ENCODE measurements at places on chromosomes 4 and X.
A peak's percentile ranks its signal among the peaks of the same experiment; 100 is the strongest.

GRCh38 chr4:171714791-171715454 is 98.3 kb upstream of the GALNTL6 start:
- no peak for DNase-seq

DNA sequence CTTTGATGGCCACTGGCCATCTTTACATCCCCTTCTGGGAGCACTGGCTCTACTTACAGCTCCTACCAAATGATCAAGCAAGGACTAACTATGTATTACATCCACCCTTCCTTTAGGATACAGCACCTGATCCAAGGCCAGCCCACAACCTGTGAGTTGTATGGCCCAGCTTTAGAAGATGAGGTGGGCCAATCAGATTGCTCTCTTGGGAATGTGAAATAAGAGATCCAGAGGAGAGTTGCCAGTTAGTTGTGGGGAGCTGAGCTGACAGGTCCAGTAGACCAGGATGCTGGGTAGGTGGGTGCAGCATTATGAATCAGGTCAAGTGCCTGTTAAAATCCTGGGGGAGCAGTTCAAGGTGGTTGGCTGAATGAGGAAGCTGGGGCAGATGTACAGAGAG is 111.5 kb downstream of the GNL3L start:
- DNase-seq = no peak

- no peak for DNase-seq
These were observed 74.9 kb upstream of the CBR4 start for GRCh38 chr4:169084954-169085353.

DNA sequence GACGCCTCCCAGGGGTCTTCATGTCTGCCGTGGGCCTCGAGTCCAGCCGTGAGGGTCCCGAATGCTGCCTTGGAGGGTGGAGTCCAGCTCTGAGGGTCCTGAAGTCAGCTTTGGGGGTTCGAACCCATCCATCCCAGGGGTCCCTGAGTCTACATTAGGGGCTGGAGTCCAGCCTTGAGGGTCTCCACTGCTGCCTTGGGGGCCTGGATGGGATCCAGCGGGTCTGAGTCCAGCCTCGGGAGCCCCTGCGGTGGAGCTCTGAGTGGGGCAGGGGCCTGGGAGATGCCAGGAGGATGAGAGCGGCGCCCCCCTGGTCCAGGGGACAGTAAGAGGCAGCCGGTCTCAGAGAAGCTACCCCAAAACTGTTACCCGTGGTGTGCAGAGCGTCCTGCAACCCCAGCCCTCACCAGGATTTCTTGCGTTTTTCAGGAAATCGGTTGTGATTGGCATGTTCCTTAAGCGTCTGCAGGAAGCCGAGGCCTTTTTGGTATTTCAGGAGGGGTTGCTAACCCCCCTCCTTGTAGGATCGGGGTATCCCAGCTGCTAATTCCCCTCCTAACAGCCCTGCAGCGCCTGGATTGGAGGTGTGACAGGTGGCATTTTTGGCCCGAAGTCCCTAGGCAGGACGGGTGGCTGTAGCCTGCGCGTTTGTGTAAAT is 1.7 kb upstream of the GTPBP6 start:
- DNase-seq = peak; percentile 32

DNA sequence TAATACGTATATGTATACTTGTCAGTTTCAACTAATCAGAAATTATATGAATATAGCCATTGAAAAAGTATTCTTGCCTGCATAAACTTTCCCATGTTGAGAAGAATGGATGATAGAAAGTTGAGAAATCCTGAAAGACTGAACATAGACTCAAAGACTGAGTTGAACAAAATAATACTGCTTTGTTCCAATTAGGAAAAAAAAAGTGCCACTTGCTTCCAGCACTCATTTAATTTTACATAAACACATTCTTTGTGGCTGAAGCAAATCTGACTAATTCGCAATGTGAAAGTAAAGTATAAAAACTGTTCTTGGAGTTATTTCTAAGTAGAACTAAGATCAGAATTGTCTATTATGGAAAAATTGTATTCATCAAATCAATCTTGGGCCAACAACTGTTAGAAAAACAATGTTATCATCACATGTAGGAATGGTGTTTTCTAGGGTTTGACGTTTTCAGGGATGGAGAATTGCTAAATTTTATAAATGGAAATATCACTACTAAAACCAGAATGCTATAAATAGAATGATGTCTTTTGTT is 2334.6 kb downstream of the PCDH7 start:
- DNase-seq = no peak

DNA sequence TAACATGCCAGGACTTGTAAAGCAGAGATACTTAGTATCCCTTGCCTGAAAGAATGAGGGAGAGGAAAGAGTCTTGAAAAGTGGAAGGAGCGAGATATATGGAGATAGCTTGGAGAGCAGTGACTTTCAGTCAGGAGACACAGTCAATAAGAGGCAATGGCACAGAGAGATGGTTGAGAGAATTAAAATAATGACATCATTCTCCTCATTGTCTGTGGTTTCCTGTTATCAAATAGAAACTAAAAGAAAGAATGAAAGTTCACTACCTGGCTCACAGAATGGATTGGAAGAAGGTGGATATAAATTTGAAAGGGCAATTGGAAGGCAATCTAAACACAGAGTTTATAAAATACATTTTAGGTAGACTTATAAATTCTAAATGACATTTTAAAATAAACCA is 760.2 kb upstream of the AADAT start:
- no peak for DNase-seq

DNA sequence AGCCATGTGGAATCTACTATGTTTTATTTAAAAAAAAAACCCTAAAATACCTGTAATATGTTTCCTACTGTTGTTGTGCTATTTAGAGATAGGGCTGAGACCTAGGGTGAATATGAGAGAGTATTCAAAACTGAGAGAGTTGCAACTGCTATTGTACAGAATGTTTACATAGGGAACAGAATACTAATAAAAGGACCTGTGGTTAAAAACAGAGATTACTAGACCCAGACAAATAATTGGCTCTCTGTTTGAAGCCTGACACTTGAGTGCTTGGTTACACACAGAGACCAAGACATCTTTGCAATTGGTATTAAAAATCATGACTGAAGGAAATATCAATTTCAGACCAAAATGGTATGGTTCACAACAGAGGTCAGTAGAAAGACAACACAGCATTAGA is 278.9 kb upstream of the GIMD1 start:
- no peak for DNase-seq

DNA sequence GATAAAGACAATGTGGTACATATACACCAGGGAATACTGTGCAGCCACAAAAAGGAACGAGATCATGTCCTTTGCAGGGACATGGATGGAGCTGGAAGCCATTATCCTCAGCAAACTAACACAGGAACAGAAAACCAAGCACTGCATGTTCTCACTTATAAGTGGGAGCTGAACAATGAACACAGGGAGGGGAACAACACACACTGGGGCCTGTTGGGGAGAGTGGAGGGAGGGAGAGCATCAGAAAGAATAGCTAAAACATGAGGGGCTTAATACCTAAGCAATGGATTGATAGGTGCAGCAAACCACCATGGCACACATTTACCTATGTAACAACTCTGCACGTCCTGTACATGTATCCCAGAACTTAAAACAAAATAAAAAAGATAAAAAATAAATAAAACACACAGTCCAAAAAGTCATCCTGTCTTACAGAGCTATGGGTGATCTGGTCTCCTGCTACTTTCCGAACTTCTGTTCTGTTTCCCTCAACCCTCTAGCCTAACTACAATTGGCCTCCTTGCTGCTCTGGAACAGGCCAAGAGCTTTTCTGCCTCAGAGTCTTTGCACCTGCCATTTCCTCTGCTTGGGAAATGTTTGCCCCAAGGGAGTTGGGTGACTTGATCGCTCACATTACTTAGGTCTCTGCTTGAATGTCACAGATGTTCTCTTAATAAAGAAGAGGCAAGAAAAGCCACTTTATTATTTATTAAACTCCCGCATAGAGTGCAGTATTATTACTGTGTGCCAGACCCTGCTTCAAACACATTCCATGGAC is 1.1 kb upstream of the CD38 start:
- no peak for DNase-seq

DNA sequence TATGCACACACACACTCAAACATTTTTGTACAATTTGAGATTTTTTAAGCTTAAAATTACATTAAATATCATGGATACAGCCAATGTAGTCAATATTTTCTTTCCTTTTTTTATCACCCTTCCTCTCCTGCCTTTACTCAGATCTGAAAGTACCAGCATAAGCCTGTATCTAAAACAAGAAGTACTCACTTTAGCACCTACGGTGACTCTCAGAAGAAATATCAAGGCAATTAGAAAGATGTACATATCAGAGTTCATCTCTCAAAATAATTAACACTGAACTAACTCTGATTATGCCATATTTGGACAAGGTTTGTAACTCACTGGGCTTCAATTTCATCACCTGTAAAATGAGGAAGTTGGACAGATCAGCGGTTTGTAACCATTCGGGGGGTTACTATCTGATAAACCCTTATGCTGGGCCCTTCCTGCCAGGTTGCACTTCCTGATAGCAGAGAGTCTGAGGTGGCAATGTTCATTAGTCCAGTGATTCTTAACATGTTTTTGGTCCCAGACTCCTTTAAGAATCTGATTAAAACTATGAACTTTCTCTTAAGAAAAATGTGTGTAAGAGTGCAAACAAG is 5.7 kb upstream of the GPR174 start:
- DNase-seq = no peak

DNA sequence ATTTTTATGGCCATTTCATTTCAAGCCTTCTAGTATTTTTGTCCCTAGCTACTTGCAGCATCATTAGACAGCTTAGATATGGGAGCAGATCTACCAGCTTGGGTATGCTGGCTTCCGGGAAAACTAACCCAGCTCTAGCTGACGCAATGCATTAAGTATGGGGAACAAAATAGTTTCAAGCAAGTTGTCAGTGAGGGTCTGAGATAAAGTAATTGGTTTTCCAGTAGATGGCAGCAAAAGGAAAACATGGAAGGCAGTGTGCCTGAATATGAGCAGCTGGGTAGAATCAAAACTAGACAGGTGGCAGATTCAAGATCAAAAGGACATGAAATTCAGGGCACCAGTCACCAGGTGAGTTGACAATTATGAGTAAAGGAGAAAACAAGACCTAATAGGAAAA is 340.9 kb upstream of the CTSO start:
- DNase-seq = peak; percentile 90

- DNase-seq = no peak
These were observed 79.3 kb upstream of the SPANXB1 start for GRCh38 chrX:140923118-140923517.

- DNase-seq = no peak
These were observed 56.2 kb upstream of the MAPK10 start for GRCh38 chr4:86416081-86416480.

- DNase-seq = no peak
These were observed 184.5 kb downstream of the CLCN4 start for GRCh38 chrX:10341309-10341708.

- DNase-seq = no peak
These were observed 24.2 kb upstream of the XPNPEP2 start for GRCh38 chrX:129714581-129714980.

- DNase-seq = no peak
These were observed 26.9 kb upstream of the HPSE start for GRCh38 chr4:83361416-83362103.

- DNase-seq = no peak
These were observed 8.7 kb downstream of the SHROOM4 start for GRCh38 chrX:50805276-50805675.

DNA sequence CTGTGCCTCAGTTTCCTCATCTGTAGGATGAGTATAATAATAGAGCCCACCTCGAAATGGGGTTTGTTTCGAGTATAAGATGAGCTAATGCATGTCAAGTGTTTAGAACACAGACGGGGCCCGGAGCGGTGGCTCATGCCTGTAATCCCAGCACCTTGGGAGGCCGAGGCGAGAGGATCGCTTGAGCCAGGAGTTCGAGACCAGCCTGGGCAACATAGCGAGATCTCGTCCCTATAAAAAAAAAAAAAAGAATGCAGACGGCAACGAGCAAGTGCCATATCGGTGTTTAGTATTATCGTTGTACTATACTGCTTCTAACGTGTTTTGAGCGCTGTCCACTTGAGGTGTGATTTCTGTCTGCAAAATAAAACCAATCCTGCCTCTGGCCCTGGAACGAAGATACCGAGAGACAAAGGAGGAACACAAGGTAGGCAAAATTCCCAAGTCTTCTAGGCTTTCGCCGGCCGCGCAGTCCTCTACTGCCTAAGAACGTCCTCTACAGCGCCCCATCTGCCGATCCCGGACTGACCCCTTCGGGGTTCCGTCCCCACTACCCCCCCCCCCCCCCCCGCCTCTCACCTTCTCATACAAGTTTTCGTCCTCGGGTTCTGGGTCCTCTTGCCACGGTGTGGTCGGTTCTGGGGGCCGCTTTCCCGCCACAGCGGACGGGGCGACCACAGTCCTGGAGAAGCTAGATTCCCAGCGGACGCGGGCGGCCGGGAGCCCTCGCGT is 442 bp downstream of the NDUFB11 start:
- DNase-seq = peak; percentile 58

Data from ELR (cell line).